ENCODE measurements at places on chromosomes 7 and 10. TPM values are rescaled to one million over a fixed set of nuclear protein-coding genes. Genes with fewer than 3 reads are reported as not detected.

The TWIST1 gene
- 1.5 TPM for polyA plus RNA-seq

The RPEL1 gene
- polyA plus RNA-seq, result 0.04 TPM

The CTTNBP2 gene
- polyA plus RNA-seq, result 0.63 TPM

The ORAI2 gene
- polyA plus RNA-seq, result 4.3 TPM

The CBLL1 gene
- polyA plus RNA-seq, result 27.8 TPM

The HSPA12A gene
- polyA plus RNA-seq, result 8.5 TPM

The CABCOCO1 gene
- 0.40 TPM for polyA plus RNA-seq

The SLC18A2 gene
- not detected for polyA plus RNA-seq

The COL28A1 gene
- polyA plus RNA-seq, result 0.13 TPM

The PRKCQ gene
- 7.2 TPM for polyA plus RNA-seq

The LRIT1 gene
- polyA plus RNA-seq, result not detected

The NAT16 gene
- polyA plus RNA-seq, result not detected

The CYP51A1 gene
- polyA plus RNA-seq, result 55.1 TPM

The CYP3A5 gene
- 4.5 TPM for polyA plus RNA-seq

The ACTL6B gene
- not detected for polyA plus RNA-seq

The CALML3 gene
- 20.2 TPM for polyA plus RNA-seq

The TFEC gene
- polyA plus RNA-seq, result 0.11 TPM

The KCNMA1 gene
- 6.3 TPM for polyA plus RNA-seq

The CNPY4 gene
- polyA plus RNA-seq, result 7.7 TPM

The ZNF804B gene
- not detected for polyA plus RNA-seq

The NUTM2B gene
- 0.27 TPM for polyA plus RNA-seq

The TDRD1 gene
- 0.33 TPM for polyA plus RNA-seq

The STK32C gene
- polyA plus RNA-seq, result 4.1 TPM

The STAG3 gene
- 0.10 TPM for polyA plus RNA-seq

The SORCS1 gene
- polyA plus RNA-seq, result not detected

Measured in keratinocyte (primary cell).